ENCODE measurements at places on chromosomes 2 and 18.

DNA sequence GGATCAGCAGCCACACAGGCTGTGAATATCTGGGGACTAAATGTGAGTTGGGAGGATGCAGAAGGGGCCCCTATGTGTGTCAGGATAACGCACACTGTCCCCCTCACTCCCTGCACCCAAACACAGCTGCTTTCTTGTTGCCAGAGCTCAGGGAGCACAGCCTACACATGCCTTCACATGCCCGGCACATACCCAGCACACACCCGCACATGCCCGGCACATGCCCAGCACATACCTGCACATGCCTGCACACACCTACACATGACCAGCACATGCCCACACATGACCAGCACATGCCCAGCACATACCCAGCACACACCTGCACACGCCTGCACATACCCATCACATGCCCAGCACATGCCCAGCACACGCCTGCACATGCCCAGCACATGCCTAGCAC, 75.6 kb downstream of the TPO start:
- DNase-seq = no peak

- no peak for DNase-seq
Measured at GRCh38 chr2:81549646-81550045, 1245.1 kb upstream of the LRRTM1 start.

- DNase-seq = no peak
Measured at GRCh38 chr2:43146083-43146482, 80.3 kb downstream of the ZFP36L2 start.

DNA sequence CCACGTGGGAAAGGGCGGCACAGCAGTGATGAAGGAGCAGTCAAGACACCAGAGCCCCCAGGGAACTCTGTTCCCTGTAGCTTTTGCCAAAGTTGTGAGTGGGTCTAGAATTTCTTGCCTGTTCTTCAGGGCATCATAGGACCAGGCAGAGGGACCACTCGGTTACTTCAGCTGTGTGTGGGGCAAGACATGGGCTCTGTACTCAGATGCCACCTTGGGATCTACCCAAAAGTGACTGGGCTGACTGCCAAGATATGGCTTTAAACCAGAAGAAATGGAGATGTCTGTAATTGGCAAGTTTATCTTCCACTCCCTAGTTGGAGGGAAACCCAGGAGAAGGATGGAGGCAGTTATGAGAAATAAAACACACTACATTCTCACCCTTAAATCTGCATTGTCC, 29.6 kb downstream of the KCNF1 start:
- DNase-seq = no peak

GRCh38 chr2:190720691-190721090, 71.8 kb downstream of the NAB1 start:
- DNase-seq = no peak

DNA sequence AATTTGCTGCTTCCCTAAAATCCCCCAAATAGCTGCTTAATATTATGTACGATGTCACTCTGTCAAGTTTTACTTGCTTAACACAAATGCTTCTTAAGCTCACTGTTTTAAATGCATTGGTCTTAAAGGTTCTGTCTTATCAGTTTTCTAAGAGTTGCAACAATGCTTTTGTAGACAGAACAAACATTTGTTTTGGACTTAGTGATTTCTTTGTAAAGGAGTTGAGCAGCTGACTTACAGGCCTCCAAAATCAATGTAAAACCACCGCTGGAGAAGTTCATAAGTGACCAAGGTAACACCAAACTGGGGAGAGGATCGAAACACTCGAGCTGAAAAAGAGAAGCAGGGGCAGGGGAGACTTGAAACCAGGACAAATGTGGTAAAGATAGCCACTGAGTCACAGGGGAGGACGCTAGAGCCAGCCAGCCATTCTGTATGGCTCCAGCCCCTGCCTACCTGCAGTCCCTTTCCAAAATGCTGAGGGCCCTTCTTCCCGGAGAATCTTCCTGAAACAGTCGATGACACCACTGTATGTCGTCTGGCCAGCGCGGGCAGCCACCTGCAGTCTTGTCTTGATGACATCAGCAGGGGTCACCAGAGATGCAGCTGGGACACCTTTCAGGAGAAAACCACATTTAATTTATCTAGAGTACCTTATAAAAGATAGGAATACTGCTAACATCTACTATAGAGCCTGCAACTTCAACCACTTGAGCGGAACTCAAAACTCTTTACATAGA, 100.2 kb downstream of the DYNC1I2 start:
- DNase-seq = no peak

All from activated naive CD4-positive, alpha-beta T cell treated with Interleukin-2 at 50 U/mL for 16 hours (primary cell).